Activated CD4-positive, alpha-beta T cell treated with anti-CD3 and anti-CD28 coated beads, Interleukin-2, amount 10 ng/mL, durations not matched to agents 24 days and 14 days (primary cell): ENCODE measurements at places on chromosomes 3 and 15. TPM values are rescaled to one million over a fixed set of nuclear protein-coding genes. Genes with fewer than 3 reads are reported as not detected.

NEO1 gene
- 5.8 TPM in 2 replicates for total RNA-seq

C3orf20 gene
- total RNA-seq, result 0.19 and 0.28 TPM in 2 replicates

MYO1E gene
- total RNA-seq, result 34.5 and 45.1 TPM in 2 replicates

LRRC28 gene
- total RNA-seq, result 15.1 and 16.7 TPM in 2 replicates

COL6A5 gene
- not detected in 2 replicates for total RNA-seq

GOLGA6A gene
- total RNA-seq, result not detected in 2 replicates

KNL1 gene
- 25.3 and 25.6 TPM in 2 replicates for total RNA-seq

GYG1 gene
- 27.4 and 28.0 TPM in 2 replicates for total RNA-seq

ATRIP gene
- total RNA-seq, result 18.3 and 20.0 TPM in 2 replicates

PRICKLE2 gene
- not detected in 2 replicates for total RNA-seq

CELSR3 gene
- total RNA-seq, result 14.5 and 15.2 TPM in 2 replicates

WDR93 gene
- total RNA-seq, result not detected in 2 replicates

KIF23 gene
- total RNA-seq, result 36.0 and 40.0 TPM in 2 replicates

GRCh38 chr15:65096481-65097385 is 18.3 kb downstream of the UBAP1L start:
- H3K36me3 ChIP-seq, result peaks cover 15% of the 10 kb centered on the region
- peaks cover 3% of the 10 kb centered on the region for H3K4me1 ChIP-seq
- H3K4me3 ChIP-seq, result no peak overlapping the region
- DNase-seq, result no peak
- H3K27me3 ChIP-seq, result no peaks in the 10 kb centered on the region
- no peak overlapping the region for H3K27ac ChIP-seq

- H3K36me3 ChIP-seq, result peaks cover 3% of the 10 kb centered on the region
- H3K4me3 ChIP-seq, result peak overlapping the region; percentile 77
- no peak overlapping the region for H3K27ac ChIP-seq
- DNase-seq, result no peak
- peaks cover 9% of the 10 kb centered on the region for H3K4me1 ChIP-seq
These were observed 590 bp upstream of the BOC start for GRCh38 chr3:113210604-113211329.

DNA sequence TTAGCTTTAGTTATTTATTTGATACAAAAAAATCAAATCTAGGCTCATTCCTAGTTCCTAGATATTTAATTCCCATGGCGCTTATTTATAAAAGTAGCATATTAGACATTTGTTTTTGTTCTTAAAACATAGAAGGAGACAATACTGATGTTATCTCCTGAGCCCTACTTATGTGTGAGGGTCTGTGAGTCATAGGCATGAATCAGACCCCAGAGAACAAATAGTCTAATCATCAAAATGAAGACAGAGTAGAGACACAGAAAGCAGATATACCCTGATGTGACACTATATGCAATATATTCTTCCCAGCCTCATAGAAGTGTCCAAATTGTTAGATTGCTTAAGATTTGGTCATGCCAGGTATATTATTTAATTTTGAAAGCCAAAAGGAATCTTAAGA is 44.9 kb downstream of the PEX5L start:
- H3K27me3 ChIP-seq, result peaks cover 3% of the 10 kb centered on the region
- no peak overlapping the region for H3K27ac ChIP-seq
- no peak overlapping the region for H3K4me3 ChIP-seq

- no peak for DNase-seq
- no peaks in the 10 kb centered on the region for H3K27me3 ChIP-seq
- H3K4me1 ChIP-seq, result peaks cover 42% of the 10 kb centered on the region
- peak overlapping the region; percentile 95 for H3K4me3 ChIP-seq
These were observed 718 bp downstream of the BNIP2 start for GRCh38 chr15:59688423-59688781.

- H3K4me1 ChIP-seq, result peaks cover 5% of the 10 kb centered on the region
- peaks cover 4% of the 10 kb centered on the region for H3K27me3 ChIP-seq
- no peak for DNase-seq
- no peak overlapping the region for H3K4me3 ChIP-seq
- no peak overlapping the region for H3K27ac ChIP-seq
- H3K36me3 ChIP-seq, result no peaks in the 10 kb centered on the region
These were observed 57.3 kb upstream of the RNF7 start for GRCh38 chr3:141680620-141681389.

- H3K27me3 ChIP-seq, result no peaks in the 10 kb centered on the region
- DNase-seq, result no peak
- no peaks in the 10 kb centered on the region for H3K36me3 ChIP-seq
- no peak overlapping the region for H3K4me3 ChIP-seq
- no peak overlapping the region for H3K27ac ChIP-seq
These were observed 222.1 kb upstream of the ADAMTS9 start for GRCh38 chr3:64909757-64910467.

GRCh38 chr3:173912126-173912525 is 514.6 kb downstream of the NLGN1 start:
- H3K4me3 ChIP-seq, result no peak overlapping the region
- no peaks in the 10 kb centered on the region for H3K4me1 ChIP-seq
- no peak overlapping the region for H3K27ac ChIP-seq
- no peaks in the 10 kb centered on the region for H3K36me3 ChIP-seq
- no peak for DNase-seq

- H3K4me1 ChIP-seq, result peaks cover 70% of the 10 kb centered on the region
- no peak overlapping the region for H3K27ac ChIP-seq
- DNase-seq, result peak; percentile 54
- H3K4me3 ChIP-seq, result no peak overlapping the region
These were observed 57.5 kb upstream of the KLF13 start for GRCh38 chr15:31268911-31269784.

DNA sequence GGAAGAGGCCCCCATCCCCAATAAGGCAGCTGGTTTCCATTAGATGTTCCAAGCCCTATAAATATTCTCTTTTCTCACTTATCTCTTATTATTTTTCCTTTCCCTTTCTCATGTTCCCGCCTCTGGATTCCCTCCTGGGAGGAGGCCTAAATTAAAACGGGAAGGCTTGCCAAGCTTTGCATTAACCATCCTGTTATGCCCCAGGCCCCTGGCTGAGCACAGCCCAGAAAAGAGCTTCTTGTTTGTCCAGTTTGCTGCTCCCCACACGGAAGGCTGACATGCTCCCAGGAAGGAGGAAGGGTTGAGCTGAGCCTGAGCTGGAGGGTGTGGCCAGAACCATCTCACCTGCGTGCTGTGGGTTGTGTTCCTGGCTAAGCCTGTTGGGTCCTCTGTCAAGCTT is 63.1 kb upstream of the BOC start:
- no peaks in the 10 kb centered on the region for H3K36me3 ChIP-seq
- no peak overlapping the region for H3K4me3 ChIP-seq
- H3K4me1 ChIP-seq, result no peaks in the 10 kb centered on the region
- DNase-seq, result no peak
- no peak overlapping the region for H3K27ac ChIP-seq
- peaks cover 6% of the 10 kb centered on the region for H3K27me3 ChIP-seq

DNA sequence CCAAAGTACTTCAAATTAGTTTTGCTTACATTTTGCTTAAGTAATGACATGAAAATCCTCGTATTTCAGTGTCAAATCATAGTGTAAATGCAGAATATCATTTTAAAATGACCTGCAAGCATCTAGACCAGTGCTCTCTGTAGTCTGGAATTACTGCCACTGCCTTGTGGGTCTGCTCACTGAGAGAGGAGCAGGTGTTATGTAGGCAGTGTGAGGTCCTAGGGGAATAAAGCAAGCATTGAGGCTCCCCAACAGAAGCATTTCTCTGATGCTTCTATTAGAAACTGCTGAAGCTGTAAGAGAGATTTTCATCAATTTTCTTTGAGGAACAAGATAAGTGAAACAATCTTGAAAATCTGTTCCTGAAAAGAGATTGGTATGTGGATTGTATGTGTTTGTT is 253.2 kb downstream of the BBX start:
- no peaks in the 10 kb centered on the region for H3K27me3 ChIP-seq
- H3K4me3 ChIP-seq, result no peak overlapping the region
- no peaks in the 10 kb centered on the region for H3K4me1 ChIP-seq
- H3K36me3 ChIP-seq, result peaks cover 12% of the 10 kb centered on the region

GRCh38 chr15:91465696-91466095 is 365.6 kb downstream of the SV2B start:
- H3K36me3 ChIP-seq, result no peaks in the 10 kb centered on the region
- H3K27ac ChIP-seq, result no peak overlapping the region
- H3K4me1 ChIP-seq, result peaks cover 24% of the 10 kb centered on the region
- H3K27me3 ChIP-seq, result no peaks in the 10 kb centered on the region
- peak; percentile 42 for DNase-seq
- H3K4me3 ChIP-seq, result no peak overlapping the region

GRCh38 chr3:22297436-22297835 is 546.4 kb upstream of the ZNF385D start:
- no peaks in the 10 kb centered on the region for H3K27me3 ChIP-seq
- no peak overlapping the region for H3K4me3 ChIP-seq
- DNase-seq, result no peak
- H3K36me3 ChIP-seq, result no peaks in the 10 kb centered on the region

DNA sequence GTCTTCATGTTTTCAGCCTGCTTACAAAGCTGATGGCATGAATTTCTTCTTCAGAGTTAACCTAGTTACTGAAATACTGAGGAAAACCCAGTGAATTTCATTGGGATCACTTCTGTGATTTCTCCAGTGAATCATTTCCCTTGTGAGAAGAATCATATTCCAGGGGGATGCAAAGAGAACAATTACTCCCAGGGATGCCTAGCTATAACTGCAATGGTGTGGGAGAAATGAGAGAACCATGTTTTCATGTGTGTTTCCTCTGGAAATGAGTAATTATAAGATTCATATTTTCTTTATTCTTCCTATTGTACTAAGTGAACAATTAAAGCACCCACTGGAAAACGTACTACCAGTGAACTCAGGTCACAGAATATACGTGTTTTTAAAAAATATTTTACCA is 485.4 kb downstream of the GRM7 start:
- no peak for DNase-seq
- no peak overlapping the region for H3K4me3 ChIP-seq
- no peak overlapping the region for H3K27ac ChIP-seq
- no peaks in the 10 kb centered on the region for H3K36me3 ChIP-seq
- H3K4me1 ChIP-seq, result no peaks in the 10 kb centered on the region
- H3K27me3 ChIP-seq, result no peaks in the 10 kb centered on the region

- H3K36me3 ChIP-seq, result peaks cover 2% of the 10 kb centered on the region
- peaks cover 15% of the 10 kb centered on the region for H3K4me1 ChIP-seq
- peak within 1 kb of the TSS; percentile 82 for H3K4me3 ChIP-seq
- peak within 1 kb of the TSS; percentile 11 for H3K27ac ChIP-seq
- peak; percentile 70 for DNase-seq
These were observed at the start of gene KIF7 for GRCh38 chr15:89654847-89655805. KIF7 (minus strand) TSS chr15:89655467; CDS start chr15:89652930, 2,537 bp downstream.

- DNase-seq, result no peak
- H3K27ac ChIP-seq, result no peak overlapping the region
- H3K4me1 ChIP-seq, result peaks cover 37% of the 10 kb centered on the region
- peaks cover under 1% of the 10 kb centered on the region for H3K36me3 ChIP-seq
- H3K4me3 ChIP-seq, result no peak overlapping the region
- no peaks in the 10 kb centered on the region for H3K27me3 ChIP-seq
These were observed 22.3 kb downstream of the VIPR1 start for GRCh38 chr3:42524751-42525150.

GRCh38 chr3:94423578-94423977 is 360.7 kb downstream of the NSUN3 start:
- no peak for DNase-seq
- no peak overlapping the region for H3K4me3 ChIP-seq
- H3K27ac ChIP-seq, result no peak overlapping the region
- H3K36me3 ChIP-seq, result no peaks in the 10 kb centered on the region

DNA sequence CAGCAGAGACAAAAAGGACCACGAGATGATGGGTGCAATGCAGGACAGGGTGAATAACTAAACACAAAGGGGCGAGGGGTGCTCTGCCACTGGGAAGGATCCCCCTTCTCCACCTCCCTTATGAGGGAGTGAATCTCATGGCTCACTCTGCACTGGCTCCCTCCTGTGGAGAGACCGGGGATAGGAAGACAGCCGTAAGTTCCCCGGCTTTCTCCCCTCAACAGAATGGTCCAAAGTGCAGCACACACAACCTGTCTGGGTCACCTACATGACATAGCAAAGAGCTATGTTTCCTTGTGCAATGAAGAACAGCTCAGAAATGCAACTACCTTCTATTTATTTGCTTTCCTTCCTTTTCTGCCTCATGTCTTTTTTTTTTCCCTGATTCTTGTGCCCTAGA is 7.8 kb upstream of the ACSBG1 start:
- H3K27me3 ChIP-seq, result peaks cover 5% of the 10 kb centered on the region
- no peaks in the 10 kb centered on the region for H3K36me3 ChIP-seq
- DNase-seq, result peak; percentile 79
- peaks cover 3% of the 10 kb centered on the region for H3K4me1 ChIP-seq
- no peak overlapping the region for H3K27ac ChIP-seq

DNA sequence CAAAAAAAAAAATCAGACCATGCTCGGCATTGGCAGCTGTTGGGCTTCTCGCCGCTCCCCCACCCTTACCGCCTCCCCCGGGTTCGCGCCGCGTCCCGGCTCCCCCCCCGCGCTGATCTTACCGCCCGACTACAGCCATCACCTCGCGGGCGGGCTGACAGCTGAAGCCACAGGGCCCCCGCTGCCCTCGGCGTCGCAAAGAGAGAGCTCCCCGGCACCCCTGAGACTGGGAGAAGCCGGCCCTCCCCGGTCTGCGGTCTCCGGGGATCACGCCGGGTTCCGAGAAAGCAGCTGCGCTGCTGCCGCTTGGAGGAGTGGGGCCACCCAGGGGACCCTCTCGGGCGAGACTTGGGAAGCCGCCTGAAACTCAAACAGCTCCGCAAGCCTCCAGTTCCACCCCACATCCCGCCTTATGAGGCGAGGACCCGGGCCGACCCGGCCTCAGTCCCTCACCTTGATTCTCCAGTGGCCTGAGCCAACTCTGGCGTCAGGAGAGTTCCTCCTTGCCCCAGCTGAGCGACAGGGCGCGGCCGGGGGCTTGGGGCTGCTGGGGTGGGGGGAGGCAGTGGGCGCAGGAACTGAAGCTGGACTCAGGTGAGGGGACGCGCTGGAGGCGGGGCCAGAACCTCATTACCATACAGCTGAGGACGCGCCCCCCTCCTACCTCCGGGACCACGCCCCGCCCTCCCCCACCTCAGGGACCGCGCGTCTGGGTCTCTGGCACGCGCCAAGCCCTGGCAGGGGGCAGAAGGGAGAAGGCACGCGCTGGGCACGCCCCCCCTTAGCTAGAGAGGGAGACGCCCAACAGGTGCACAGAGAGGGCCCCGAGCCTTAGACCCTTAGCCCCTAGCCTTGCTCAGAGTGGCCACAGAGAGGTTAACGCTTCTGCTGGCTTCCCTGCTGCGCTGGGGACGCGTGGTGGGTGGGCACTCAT is 1.0 kb upstream of the DLL4 start:
- peak overlapping the region; percentile 80 for H3K4me3 ChIP-seq
- peaks cover 2% of the 10 kb centered on the region for H3K36me3 ChIP-seq
- peaks cover 37% of the 10 kb centered on the region for H3K4me1 ChIP-seq
- peak; percentile 78 for DNase-seq
- H3K27me3 ChIP-seq, result peaks cover 73% of the 10 kb centered on the region

- no peak overlapping the region for H3K27ac ChIP-seq
- DNase-seq, result no peak
- H3K36me3 ChIP-seq, result no peaks in the 10 kb centered on the region
These were observed 87.4 kb upstream of the GSK3B start for GRCh38 chr3:120181632-120182031.

GRCh38 chr3:151347432-151347831 is 18.1 kb upstream of the P2RY13 start:
- H3K36me3 ChIP-seq, result no peaks in the 10 kb centered on the region
- DNase-seq, result no peak
- H3K4me3 ChIP-seq, result no peak overlapping the region

- H3K27ac ChIP-seq, result peak overlapping the region; percentile 74
- peak overlapping the region; percentile 14 for H3K4me3 ChIP-seq
- peaks cover 5% of the 10 kb centered on the region for H3K27me3 ChIP-seq
- peak; percentile 86 for DNase-seq
- peaks cover 33% of the 10 kb centered on the region for H3K4me1 ChIP-seq
These were observed 84.6 kb upstream of the KLF13 start for GRCh38 chr15:31241888-31242522.
